T1000 (cell line): ENCODE measurements at places on chromosomes 2 and 18.

DNA sequence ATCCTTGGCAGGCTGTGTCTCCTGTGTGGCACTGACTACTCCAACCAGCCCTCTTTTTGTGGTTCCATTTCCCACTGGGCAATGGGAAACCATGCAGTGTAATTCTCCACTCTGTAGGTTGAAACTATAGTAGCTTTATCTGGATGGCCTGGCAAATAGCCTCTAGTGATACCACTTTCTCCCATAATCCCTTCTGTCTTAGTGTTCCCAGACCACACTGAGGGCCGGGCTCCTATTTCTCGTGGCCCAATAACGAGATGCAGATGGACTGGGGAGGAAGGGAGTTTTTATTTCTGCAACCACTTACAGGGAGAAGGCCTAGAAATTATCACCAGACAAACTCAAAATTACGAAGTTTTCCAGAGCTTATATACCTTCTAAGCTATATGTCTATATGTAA lies 24.7 kb downstream of the SKA1 start:
- DNase-seq = no peak

- DNase-seq = no peak
Observed at GRCh38 chr2:168731616-168732015, 70.8 kb upstream of the NOSTRIN start.

DNA sequence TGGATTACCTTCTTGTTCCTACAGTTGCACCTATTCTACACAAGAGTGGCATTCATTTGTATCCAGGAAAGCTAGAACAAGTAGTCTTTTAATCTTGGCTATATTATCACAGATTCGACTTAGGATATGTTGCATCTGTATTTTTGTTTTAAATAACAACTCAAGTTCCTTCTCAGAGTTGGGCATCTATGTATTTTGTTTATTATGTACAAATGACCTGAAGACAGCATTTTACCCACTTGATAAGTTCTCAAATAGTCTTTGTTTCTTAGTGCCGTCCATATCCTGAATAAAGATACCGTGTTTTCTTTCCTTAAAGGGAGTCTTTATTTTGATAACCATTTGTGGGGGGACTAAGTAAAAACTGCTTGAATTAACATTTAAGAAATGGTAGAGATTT lies 2.9 kb downstream of the ITPRID2 start:
- no peak for DNase-seq

DNA sequence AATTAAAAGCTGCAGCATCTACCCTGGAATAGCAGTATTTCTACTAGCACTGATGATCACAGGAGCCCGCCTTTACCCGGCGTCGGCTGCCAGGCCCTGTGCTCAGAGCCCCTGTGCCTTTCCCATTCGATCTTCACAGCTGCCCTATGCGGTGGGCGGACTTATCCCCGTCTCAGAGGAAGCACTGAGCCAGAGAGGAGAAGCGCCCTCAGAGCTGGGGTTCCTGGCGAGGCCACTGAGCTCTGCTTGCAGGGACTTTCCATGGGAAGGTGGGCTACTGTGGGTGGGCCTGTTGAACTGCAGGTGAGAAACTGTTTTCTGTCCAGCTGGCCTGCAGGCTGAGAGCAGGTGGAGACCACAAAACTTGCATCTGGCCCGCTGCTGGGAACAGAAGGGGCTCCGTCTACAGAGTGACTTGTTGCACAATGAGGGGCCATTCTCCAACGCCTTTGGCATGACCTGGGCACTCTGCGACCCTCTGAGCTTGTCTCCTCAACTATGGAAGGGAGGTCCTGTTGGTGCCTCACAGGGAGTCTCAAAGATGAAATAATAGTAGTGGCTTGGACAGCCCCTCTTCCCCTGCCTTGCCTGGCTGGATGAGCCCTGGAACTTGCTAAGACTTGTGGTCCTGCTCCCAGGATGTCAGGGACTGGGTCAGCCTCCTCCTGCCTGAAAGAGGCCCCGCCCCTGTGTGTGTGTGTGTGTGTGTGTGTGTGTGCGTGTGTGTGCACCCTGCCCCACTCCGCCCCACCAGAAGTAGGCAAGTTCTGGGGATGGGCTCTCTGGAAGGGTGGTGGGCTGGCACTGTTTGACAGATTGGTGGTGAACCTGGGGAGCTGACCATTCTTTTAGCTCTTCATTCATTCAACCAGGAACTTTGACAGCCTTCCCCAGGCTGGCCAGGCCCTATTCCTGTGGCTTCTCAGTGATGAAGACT lies 32.7 kb downstream of the GLI2 start:
- no peak for DNase-seq

DNA sequence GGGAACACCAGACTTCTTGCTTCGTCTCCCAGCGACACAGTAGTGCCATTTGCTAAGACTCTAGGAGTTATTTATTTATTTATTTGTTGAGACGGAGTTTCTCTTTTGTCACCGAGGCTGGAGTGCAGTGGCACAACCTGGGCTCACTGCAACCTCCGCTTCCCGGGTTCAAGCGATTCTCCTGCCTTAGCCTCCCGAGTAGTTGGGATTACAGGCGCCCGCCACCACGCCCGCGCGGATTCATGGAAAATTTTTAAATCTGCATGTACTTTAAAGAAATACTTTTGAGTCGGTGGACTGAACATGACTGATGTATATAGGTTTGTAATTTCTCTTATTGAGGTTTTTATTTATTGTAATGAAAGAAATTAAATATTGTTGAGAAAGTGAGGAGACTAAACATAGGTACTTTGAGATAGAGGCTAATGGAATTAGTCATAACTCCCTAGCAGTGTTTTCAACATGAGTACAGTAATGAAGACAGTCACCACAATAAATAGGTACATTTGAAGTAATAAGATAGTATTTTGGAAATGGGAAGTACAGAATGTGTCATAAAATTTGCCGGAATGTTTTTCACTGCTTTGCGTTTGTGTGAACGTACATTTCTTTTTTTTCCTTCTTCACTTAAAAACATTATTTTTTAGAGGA lies 983 bp downstream of the MTX2 start:
- no peak for DNase-seq

DNA sequence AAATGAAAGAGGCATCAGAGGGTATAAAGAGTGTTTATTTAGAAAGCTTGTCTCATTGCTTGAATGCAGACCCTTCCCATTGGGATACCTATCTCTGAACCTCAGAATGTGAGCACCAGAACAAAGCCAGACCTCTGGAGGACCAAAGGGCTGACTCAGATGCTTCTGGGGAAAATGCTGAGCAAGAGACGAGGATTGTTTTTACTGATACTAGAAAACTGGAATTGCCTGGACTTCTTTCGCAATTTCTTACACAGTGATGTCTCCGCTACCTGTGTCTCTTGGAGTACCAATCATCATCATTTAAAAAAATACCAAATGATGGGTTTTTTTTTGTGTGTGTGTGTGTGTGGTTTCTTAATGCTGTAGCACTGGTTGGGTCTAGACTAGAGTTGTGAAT lies 55.6 kb upstream of the CCDC85A start:
- no peak for DNase-seq

DNA sequence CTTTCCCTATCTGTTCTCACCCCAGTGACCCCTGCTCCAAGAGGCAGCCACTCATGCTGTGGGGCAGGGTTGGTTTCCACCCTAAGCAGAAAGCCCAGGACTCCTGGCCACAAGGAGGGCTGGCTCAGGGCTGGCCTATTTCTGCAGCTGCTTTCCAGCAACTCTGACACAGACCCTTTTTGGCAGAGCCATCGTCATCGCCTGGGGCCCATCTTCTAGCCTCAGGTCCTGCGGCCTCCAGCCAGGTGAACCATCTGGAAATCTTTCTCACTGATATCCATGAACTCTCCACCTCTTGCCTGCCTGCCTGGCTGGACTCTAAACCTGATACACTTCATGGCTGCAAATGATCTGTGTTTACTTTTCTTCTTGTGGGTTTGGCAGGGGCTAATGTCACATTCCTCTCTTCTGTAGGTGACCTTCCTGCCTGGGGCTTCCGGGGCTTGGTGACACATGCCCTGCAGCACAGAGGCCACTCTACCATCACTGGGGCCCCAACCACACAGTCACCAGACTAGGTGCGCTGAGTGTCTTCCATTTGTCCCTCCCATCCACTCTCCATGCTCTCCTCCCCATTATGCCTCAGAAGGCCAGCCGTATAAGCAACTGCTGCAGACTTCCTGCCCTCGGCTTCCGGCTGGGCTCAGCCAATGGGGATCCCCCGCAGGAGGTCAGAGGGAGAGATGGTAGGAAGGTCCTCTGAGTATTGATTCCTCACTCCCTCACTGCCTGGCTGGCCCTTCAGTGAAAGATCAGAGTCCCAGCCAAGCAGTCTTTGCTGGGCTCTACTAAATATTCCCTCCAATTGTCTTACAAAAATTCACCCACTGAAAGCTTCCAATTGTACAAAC lies 9.7 kb upstream of the COPS8 start:
- no peak for DNase-seq

DNA sequence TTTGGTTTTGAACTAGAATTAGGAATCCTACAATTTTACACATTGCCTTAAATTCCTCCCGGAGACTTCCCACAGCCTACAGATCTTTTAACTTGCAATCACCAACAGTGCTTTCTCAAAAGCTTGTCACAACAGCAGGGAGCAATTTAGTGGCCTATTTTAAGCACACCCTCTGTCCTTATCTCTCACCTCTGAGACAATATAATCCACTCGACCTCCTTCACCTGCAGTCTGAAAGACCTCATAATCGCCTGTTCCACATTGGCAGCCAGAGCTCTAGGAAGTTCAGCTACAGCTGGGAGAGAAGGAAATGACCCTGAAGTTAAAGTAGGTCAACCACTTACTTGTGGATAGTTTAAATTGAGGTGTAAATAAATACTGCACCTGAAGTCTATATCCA lies 249.7 kb upstream of the DLGAP1 start:
- no peak for DNase-seq

DNA sequence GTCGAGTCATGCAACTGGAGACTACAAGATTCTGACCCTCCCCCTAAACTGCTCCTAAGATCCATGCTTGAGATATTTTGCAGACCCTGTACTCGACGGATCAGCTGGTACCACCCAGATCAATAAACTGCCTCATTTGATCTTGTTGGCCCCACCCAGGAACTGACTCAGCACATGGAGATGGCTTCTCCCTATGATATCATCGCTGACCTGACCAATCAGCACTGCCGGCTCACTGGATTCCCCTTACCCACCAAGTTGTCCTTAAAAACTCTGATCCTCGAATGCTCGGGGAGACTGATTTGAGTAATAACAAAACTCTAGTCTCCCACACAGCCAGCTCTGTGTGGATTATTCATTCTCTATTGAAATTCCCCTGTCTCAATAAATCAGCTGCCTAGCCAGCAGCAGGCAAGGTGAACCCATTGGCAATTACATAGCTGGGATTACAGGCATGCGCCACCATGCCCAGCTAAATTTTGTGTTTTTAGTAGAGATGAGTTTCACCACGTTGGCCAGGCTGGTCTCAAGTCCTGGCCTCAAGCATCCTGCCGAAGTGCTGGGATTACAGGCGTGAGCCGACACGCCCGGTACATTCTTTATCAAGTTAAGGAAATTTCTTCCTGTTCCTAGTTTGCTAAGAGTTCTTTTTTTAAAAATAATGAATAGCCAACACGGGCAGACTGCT lies 43.6 kb downstream of the VPS54 start:
- DNase-seq = no peak

DNA sequence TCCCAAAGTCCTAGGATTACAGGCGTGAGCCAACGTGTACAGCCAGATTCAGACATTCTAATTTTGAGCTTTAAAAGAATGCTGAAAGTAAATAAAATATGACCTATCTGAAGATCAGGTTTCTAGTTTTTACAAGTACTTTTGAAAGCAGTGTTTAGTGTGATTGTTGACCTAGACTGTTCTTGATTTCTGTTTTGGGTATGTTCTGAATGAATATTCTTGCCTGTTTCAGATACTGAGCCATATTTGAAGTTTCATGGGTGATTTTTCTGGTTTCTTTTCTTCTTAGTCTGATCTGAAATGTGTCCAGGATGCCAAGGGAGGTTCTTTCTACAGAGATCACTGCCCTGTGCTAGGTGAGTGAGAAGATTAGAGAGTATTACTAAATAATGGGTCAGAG lies 37.2 kb downstream of the MIB1 start:
- no peak for DNase-seq

DNA sequence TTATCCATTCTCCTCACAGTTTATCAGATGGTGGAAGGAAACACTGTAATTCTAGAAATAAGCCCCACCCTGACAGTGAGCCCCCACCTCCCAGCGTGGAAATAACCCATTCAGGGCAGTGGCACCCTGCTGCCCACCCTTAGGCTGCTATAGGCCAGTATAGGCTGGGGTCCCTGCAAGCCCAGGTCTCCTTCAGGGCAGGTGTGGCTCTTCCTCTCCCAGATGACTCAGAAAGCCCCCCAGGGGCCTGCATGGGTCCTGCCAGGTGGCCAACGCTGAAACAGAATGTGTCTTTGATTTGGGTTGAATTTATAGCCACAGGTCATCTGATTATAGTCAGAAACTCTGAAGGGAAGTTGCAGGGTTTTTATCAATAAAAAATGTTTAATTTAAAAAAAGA lies 136.4 kb downstream of the SH3RF3 start:
- no peak for DNase-seq

DNA sequence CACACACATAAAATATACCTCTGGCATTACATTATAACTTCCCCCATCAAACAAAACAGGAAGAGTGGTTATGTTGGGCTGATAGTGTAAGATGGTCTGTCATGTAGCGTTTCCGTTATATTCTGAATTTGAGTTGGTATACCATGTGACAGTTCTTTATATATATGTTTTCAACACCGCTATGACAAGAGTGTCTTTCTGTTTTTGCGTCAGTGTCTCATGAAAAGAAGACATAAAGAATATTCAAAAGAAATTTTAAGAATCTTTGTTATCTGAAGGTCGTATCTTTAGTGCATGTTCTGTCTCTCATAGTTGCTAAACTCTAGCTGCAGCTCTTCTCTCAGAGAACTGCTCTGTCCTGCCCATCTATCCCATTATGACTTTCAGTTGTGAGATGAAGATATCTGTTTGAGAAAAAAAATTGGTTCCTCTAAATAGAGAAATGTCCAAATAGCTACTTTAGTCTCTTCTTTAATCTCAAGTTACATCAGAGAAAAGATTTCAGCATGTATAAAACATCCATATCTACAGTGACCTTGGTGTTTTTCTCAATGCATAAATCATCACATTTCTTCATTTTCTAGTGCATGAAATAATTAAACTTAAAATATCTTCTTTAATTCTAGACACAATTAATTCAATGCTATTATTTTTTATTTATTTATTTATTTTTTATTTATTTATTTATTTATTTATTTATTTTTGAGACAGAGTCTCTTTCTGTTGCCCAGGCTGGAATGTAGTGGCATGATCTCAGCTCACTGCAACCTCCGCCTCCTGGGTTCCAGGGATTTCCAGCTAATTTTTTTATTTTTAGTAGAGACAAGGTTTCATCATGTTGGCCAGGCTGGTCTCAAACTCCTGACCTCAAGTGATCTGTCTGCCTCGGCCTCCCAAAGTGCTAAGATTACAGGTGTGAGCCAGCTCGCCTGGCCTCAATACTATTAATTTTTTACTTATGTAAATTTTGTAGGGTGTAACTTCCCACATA lies 24.3 kb upstream of the PSME4 start:
- DNase-seq = no peak

DNA sequence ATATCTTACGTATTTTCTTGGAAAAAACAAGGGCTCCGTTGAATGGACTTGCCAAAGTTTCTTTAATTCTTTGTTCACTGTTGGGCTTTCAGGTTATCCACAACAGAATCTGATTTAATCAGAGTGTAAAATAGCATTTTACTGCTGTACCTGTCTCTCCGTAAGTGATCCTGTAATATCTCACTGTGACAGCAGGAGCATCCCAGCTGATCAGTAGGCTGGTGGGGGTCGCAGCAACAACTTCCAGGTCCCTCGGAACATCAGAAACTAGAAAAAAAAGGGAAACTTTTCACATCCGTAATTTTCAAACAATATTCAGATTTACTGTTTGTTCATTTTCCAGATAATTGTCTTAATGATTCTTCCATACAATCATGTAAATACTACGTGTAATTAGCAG lies 51.2 kb downstream of the FN1 start:
- no peak for DNase-seq

- peak; percentile 59 for DNase-seq
Observed at GRCh38 chr2:15169326-15170069, 391.6 kb downstream of the NBAS start.
